Stimulated activated CD4-positive, alpha-beta T cell treated with anti-CD3 and anti-CD28 coated beads, Interleukin-2, amount 100 ng/mL, for 48 hours (primary cell): ENCODE measurements at places on chromosomes 3 and 15.

DNA sequence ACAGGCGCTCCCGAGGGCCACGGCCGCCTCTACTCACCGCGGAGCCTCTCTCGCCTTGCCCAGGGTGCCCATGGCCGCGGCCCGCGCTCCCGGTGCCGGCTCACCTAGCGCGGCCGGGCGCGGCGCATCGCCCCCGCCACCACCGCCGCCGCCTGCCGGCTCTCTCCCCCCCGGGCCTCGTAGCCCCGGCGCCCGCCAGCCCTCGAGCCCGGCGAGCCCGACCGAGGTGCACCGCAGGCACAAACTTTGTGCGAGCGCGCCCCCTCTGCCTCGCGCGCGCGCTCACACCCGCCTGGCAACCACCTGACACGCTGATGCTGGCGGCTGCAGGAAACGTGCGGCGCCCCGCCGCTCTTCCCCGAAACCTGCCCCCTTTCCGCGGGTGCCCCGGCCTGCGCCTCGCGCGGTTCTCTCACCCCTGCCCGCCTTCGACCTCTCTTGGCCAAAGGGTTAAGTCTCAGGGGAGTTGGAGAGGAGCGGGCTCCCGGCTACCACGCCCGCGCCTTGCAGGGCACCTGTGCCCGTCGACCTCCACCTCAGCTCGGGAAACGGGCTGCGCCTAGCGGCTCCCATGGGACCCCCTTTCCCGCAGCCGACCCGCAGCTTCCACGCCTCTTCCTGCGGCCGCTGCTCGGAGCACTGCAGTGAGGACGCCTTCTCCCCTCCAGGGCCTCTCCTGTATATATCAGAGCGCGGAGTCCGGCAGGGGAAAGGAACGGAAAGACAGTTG, at the start of gene RASGRP1:
TSS of gene RASGRP1 (minus strand) at position 258 of the 730 bp plus-strand sequence. CDS start at position 72, 186 bp downstream.
- peak; percentile 79 for DNase-seq

DNA sequence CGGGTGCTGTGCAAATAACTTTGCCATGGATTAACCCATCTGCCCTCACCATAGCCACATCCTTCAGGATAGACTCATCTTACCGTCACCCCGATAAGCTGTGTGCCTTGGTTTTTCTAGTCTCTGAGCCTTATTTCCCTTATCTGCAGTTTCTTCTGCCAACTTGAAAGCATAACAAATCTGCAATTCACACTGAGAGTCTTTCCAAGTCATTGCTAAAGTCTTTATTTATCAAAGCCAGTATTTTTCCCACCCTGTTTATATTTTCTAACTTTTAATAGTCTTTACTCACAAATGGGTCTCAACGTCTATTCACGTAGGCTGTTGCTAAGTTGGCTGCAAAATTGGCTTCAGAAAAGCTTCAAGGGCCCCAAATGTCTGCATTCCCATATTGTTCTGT, 61.6 kb upstream of the SUCLG2 start:
- DNase-seq = no peak

DNA sequence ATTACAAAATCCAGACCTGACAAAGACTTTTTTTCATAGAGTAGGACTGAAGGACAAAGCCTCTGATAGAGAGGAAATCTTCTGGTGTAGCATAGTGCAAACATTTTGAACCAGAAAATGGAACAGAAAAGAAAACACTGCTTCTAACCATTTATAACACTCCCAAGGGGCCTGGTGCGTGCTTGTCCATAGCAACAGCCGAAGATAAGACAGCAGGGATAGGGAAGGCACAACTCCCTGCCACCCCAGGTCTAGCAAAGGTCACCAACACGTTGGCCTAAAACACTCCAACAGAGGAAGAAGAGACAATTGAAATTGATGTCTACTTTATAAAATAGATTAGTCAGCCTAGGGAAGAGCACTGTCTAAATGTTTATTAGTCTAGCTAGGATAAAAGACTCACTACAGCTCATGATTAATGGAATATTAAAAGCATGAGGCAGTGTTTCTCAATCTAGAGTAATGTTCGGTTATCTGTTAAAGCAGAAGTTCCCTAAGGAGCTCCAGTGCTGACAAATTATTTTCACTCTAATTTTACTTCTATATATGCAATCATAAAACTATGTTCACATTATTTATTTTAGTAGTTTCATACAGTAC, 145.2 kb downstream of the P3H2 start:
- no peak for DNase-seq

DNA sequence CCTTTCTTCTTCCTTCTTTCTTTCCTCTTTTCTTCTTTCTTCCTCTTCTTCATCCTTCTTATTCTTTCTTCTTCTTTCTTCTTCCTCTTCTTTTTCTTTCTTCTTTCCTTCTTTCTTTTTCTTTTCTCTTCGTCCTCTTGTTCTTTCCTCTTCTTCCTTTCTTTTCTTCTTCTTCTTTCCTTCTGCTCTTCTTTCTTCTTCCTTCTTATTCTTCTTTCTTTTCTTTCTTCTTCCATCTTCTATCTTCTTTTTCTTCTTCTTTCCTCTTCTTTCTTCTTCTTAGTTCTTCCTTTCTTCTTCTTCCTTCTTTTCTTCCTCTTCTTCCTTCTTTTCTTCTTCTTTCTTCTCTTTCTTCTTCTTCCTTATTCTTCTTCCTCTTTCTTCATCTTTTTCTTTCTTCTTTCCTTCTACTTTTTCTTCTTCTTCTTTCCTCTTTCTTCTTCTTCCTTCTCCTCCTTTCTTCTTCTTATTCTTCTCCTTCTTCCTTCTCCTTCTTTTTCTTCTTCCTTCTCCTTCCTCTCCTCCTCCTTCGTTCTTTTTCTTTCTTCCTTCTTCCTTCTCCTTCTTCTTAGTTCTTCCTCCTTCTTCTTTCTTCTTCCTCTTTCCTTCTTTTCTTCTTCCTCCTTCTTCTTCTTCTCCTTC, 37.8 kb downstream of the SPG21 start:
- DNase-seq = no peak

DNA sequence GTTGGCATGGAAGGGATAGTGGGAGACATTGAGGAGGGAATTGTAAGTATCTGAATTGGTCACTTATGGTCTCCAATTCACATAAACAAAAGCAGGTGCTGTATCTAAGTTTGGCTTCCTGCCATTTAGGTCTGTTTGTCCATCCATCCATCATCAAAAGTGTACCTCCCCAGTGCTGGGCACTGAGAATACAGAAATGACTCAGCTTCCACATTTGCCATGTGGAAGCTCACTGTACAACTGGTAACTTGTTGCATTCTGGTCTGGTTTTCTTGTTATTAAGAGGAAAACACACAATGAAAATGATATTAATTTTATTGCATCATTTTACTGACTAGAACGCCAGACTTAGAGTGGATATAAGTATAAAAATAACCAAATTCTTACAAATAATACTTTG, 30.9 kb upstream of the MUC13 start:
- DNase-seq = no peak

- DNase-seq = no peak
Observed at GRCh38 chr3:14224895-14225294, 46.3 kb downstream of the LSM3 start.

DNA sequence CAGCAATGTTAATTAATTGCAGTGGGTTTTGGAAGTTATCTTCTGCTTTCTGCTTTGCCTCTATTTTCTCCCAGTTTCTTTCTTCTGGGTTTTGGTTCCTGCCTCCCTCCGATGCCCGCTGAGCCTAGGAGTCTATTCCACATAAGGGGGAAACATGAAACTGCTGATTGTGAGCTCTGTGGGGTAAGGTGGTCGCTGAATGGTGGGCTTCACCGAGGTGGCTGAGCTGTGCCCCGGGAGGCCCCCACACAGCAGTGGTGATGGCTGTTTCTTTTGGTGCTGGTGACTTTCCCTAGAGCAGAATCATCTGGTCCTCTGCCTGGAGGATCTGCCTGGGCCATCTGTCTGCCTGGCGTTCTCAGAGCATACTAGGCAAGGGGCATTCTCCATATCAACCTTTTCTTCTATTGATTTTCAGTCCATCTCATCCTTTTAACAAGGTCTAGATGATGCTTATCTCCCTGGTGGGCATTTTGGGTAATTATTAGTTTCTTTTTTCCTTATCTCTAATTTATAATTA, 68.8 kb upstream of the ATP2B2 start:
- no peak for DNase-seq

DNA sequence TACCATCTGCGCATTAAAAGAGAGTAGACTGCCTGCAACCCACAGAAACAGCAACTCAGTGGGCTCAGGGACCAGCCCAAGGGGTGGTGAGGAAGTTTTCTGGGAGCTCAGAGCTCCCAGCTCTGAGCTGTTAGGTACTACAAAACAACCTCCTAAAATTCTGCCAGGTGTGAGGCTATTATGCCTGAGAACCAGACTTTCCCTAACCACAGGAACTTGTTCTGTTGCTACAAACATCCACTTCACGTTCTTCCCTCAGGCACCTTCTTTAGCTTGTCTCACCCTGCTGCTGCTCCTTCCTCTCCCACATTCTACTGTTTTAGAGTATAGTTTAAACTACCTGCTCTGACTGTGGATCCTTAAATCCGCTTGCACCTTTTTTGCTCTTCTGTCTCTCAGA, 399.4 kb downstream of the ROBO1 start:
- DNase-seq = no peak

- DNase-seq = no peak
Observed at GRCh38 chr3:69008980-69009379, 4.5 kb downstream of the EOGT start.

GRCh38 chr3:100042166-100042981, 71.9 kb downstream of the FILIP1L start:
- no peak for DNase-seq

GRCh38 chr3:141382571-141382970, 14.3 kb downstream of the ZBTB38 start:
- no peak for DNase-seq

GRCh38 chr3:137972396-137972795, 37.6 kb upstream of the CLDN18 start:
- no peak for DNase-seq

GRCh38 chr3:138347960-138348753, at the start of gene MRAS:
Gene MRAS (plus strand): TSS chr3:138348579. CDS start chr3:138372884, 24,305 bp downstream.
- DNase-seq = peak; percentile 11

- DNase-seq = no peak
Observed at GRCh38 chr3:3066910-3067309, 43.3 kb downstream of the IL5RA start.

GRCh38 chr3:158961471-158961870, 159.6 kb downstream of the MFSD1 start:
- no peak for DNase-seq

DNA sequence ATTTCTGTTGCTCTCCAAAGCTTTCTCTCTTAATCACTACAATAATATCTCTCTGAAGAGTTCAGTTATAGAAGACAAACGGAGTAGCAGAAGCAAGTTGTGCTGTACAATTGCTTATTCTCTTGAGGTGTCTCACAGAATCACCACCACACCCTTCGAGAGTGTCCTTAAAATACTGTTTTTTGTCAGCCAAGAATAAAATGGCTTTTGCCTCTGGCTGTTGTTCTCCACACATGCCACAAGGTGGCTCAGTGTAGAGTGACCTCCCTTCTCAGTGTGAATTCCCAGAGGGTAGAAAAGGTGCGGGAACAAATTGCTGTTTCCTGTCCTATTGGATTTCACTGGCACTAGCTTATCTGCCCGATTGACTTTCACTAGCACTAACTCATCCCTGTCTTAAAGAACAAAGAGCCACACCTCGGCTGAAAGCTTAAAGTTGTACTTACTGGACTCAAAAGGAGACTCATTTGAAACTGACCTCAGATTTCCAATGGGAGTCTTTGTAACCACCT, 134.2 kb upstream of the SATB1 start:
- DNase-seq = peak; percentile 18

DNA sequence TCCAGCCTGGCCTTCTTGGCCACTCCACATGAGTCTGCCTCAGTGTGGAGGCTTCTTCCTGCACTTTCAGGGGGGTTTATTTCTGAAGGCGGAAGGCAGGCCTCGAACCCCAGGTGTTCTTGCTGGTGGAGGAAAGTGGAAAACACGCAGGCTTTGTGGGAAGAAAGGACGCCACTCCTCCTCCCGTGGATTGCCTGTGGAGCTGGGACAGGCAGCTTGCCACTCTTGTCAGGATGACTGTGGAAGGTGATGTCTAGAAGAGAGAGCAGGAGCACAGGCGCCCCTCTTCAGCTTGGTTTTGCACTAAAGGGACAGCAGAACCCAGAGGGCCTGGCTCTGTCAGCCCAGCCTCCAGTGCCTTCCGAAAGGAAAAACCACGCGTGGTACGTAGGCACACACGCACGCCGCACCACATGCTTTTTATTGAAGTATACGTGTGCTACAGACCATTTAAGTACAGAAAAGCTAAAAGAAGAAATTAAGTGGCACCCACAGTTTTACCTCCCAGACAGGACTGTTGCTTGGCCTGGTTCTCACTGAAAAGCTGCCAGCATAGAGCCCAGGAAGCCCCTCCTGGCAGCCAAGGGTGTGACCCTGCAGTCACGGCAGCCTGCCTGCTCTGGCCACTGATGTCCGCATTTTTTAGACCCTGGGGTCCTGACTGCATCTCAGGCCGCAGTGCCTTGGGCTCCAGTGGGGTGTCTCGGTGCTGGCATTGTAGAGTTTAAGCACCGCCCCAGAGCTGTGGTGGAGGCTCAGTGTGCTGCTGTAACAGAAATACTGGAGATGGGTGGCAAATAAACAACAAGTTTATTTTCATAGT, 21.6 kb downstream of the KLF13 start:
- no peak for DNase-seq

- no peak for DNase-seq
Observed at GRCh38 chr15:78996894-78997275, 52.0 kb upstream of the CTSH start.

- DNase-seq = no peak
Observed at GRCh38 chr3:27590437-27591298, 106.5 kb upstream of the SLC4A7 start.

DNA sequence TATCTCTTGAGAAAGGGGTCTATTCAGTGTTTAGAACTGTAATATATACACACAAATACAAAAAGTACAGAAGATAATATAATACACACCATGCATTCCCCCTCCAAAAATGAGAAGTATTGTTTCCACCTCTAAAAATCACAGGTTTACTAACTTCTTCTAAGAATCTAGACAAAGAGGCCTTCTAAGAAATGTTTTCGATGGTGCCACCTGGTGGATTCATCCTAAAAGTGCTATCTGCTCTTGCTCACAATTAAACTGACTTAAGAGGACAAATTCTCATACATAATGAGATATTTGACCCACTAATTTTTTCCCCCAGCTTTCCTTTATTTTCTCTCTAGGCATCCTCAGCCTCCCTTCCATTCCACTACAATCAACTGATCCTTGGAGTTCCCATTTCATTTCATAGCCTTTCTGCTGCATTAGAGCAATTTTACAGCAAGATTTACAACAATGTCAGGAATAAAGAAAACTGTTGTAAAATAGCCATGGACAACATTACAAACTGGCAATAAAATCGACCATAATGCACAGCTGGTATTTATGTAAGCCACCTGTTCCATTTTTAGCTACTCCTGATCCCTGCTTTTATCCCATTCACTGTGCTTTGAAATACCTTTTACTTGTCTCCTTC, 124.6 kb downstream of the ARRDC4 start:
- DNase-seq = peak; percentile 7

DNA sequence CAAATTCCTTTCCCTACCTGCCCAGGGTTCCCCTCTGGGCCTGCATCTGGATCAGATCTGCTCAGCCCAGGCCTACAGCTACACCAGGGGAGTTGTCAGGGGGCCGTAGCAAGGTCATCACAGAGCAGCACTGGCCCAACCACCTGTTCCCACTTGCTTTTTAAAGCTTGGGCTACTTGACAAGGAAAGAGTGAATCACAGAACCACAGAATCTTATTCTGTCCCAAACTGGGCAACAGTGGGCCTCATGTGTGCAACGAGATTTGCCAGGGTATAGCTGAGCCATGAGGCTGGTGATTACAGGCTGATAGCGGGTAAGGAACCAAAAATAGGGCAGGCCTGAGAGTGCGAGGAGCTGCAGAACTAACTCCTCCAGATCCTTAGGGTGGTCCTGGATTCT, 66.7 kb downstream of the MYLK start:
- no peak for DNase-seq

GRCh38 chr3:187243933-187244524, 46.7 kb downstream of the RTP1 start:
- DNase-seq = no peak

- DNase-seq = no peak
Observed at GRCh38 chr3:145889730-145890129, 271.3 kb downstream of the PLOD2 start.
